Tibial nerve (tissue), 4 donors: ENCODE measurements at places on chromosomes 12 and 14. TPM values are rescaled to one million over a fixed set of nuclear protein-coding genes. Genes with fewer than 3 reads are reported as not detected.
A peak's percentile ranks its signal among the peaks of the same experiment; 100 is the strongest.

DNA sequence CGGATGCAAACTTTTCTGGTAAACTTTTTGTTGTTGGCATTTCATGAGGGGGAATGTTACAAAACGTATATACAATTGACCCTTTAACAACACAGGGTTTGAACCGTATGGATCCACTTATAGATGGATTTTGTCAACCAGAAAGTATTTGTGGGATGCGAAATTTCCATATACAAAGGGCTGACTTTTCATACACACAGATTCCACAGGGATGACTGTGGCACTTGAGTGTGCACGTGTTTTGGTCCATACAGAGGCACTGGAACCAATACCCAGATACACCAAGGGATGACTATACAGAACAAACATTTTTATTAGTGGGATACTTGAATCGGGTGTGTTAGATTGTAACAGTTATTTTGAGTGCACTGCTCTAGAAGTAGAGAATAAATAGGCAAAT lies 29.8 kb upstream of the CCT2 start:
- H3K4me3 ChIP-seq: no peak overlapping the region
- DNase-seq: no peak
- H3K4me1 ChIP-seq: no peaks in the 10 kb centered on the region
- no peaks in the 10 kb centered on the region for H3K36me3 ChIP-seq
- no peak overlapping the region for H3K27ac ChIP-seq

GRCh38 chr14:97432586-97432985 lies 635.4 kb downstream of the VRK1 start:
- no peaks in the 10 kb centered on the region for H3K36me3 ChIP-seq
- DNase-seq: no peak

The MYH6 gene
- total RNA-seq: 0.30 TPM

The FOXA1 gene
- total RNA-seq: not detected

The EPYC gene
- total RNA-seq: not detected

DNA sequence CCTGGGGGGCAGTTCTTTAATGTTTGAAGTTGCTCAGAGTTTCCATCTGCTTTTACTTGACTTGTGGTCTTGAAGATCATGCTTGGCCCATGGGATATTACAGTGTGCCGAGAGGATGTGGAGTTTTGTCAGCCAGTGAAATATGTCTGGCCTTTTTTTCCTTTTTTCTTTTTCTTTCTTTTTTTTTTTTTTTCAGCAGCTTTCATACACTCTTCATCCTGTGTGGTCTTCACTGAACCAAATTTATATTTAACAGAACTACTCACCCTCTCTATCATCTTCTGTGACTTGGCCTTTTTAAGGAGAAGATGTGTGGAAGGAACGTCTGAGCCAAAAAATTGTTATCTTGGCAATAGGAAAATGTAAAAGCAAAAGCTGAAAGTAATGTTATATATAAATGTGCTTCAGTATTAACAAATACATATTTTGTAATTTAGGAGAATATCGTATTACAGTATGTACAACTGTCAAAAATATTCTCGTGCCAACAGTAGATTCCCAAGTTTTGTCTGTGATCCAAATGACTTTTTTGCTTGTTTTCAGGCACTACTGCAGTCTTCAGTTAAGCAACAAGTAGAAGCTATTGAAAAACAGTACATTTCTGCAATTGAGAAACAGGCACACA lies 200.6 kb downstream of the CCDC91 start:
- no peaks in the 10 kb centered on the region for H3K27me3 ChIP-seq
- peaks cover 23% of the 10 kb centered on the region for H3K4me1 ChIP-seq
- no peak overlapping the region for H3K4me3 ChIP-seq
- peak; percentile 7 for DNase-seq

- no peak for DNase-seq
- H3K4me3 ChIP-seq: no peak overlapping the region
- H3K4me1 ChIP-seq: no peaks in the 10 kb centered on the region
- no peaks in the 10 kb centered on the region for H3K36me3 ChIP-seq
- H3K27me3 ChIP-seq: no peaks in the 10 kb centered on the region
- H3K27ac ChIP-seq: no peak overlapping the region
Observed at GRCh38 chr14:51533872-51534553, 117.7 kb upstream of the FRMD6 start.

GRCh38 chr12:7346551-7347225 lies 42.8 kb downstream of the ACSM4 start:
- DNase-seq: no peak
- H3K27me3 ChIP-seq: no peaks in the 10 kb centered on the region
- H3K36me3 ChIP-seq: no peaks in the 10 kb centered on the region
- H3K4me3 ChIP-seq: no peak overlapping the region

The KERA gene
- total RNA-seq: not detected

- no peaks in the 10 kb centered on the region for H3K27me3 ChIP-seq
- H3K4me3 ChIP-seq: no peak overlapping the region
- no peak for DNase-seq
- peaks cover 19% of the 10 kb centered on the region for H3K4me1 ChIP-seq
- no peaks in the 10 kb centered on the region for H3K36me3 ChIP-seq
Observed at GRCh38 chr12:62642486-62642885, 175.9 kb downstream of the MON2 start.

GRCh38 chr14:96122496-96122895 lies 82.1 kb upstream of the BDKRB2 start:
- H3K36me3 ChIP-seq: no peaks in the 10 kb centered on the region
- no peak overlapping the region for H3K27ac ChIP-seq
- H3K27me3 ChIP-seq: no peaks in the 10 kb centered on the region
- H3K4me3 ChIP-seq: no peak overlapping the region
- DNase-seq: no peak
- peaks cover 32% of the 10 kb centered on the region for H3K4me1 ChIP-seq

The KRT82 gene
- not detected for total RNA-seq

The TSHR gene
- total RNA-seq: 0.84 TPM

The KLRB1 gene
- total RNA-seq: 0.84 TPM

- DNase-seq: no peak
- H3K27me3 ChIP-seq: no peaks in the 10 kb centered on the region
- peaks cover 10% of the 10 kb centered on the region for H3K4me1 ChIP-seq
- H3K36me3 ChIP-seq: no peaks in the 10 kb centered on the region
Observed at GRCh38 chr14:94827711-94828447, 58.0 kb upstream of the GSC start.

The SPX gene
- total RNA-seq: 2.4 TPM

DNA sequence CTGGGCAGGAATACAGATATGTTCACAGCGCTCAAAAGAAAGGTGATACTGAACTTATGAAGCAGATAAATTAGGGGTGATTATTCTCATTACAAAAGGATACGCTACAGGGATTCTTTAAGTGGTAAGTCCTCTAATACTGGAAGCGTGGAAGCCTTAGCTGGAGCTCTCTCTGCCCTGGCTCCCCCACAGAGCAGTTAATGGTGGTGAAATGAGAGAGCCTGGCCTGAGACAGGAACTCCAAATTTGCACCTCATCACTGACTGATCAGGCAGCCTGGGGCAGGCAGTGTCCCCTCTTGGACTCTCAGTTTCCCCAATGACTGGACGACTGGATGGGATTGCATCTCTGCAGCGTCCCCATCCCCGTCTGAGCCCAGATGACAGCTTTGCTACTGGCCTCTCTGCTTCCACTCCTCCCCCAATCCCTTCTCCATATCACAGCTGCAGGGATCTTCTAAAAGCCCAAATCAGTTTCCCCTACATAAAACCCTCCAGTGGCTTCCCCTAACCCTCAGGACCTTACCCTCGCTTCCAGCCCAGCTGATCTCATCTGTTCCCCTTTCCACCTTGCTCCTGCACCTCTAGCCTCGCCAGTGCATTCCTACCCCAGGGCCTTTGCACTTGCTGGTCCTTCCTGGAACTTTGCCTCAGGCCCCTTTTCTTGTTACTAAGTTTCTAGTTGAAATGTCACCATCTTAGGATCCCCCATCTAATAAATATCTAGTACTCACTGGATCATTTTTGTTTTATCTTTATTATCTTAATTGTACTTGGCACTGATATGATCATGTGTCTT lies 171.7 kb upstream of the LHX5 start:
- H3K27ac ChIP-seq: no peak overlapping the region
- no peak overlapping the region for H3K4me3 ChIP-seq
- H3K27me3 ChIP-seq: peaks cover 34% of the 10 kb centered on the region
- no peak for DNase-seq
- H3K36me3 ChIP-seq: no peaks in the 10 kb centered on the region
- no peaks in the 10 kb centered on the region for H3K4me1 ChIP-seq

The CHGA gene
- not detected for total RNA-seq

DNA sequence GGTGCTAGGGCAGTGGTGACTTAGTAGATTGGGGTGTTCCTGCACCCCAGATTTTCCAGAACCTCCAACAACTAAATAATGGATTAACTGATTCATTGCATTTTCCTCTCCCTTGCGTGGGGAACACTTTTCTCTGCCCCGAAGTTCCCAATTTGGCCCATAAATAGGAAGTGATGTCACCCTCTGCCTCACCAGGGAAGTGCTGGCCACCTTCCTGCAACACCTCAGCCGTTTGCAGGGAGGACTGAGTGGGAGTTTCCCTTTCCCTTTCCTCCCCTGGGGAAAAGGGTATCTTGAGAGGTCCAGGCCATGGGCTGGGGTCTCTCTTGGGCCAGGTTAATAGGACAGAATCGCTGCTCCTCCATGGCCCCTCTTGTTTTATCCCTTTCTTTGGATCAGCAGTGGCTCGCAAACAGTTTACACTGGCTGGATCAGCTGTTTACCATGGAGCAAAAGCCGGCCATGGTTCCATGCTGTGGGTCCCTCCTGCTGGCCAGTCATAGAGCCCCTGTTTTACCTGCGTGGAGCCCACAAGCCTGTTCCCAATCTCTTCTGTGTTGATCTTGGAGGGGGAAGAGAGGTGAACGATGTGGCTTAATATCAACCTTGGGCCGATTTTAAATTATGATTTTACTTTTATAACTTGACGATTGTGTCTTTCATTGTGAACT lies 91.6 kb upstream of the VRK1 start:
- no peaks in the 10 kb centered on the region for H3K27me3 ChIP-seq
- H3K4me3 ChIP-seq: no peak overlapping the region
- no peak for DNase-seq
- H3K36me3 ChIP-seq: no peaks in the 10 kb centered on the region
- no peak overlapping the region for H3K27ac ChIP-seq

DNA sequence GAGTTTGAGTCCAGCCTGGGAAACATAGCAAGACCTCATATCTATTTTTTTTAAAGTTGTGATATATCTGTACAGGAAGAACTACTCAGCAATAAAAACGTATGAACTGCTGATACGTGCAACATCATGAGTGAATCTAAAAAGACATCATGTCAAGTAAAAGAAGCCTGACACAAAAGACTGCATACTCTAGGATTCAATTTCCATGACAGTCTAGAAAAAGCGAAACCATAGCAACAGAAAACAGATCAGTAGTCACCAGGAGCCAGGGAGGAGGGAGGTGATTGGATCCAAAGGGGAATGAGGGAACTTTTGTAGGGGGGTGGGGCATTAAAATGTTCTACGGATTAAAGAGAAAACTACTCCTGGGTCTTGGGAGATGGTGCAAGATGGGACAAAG lies 8.7 kb upstream of the RGS6 start:
- no peaks in the 10 kb centered on the region for H3K36me3 ChIP-seq
- no peak overlapping the region for H3K27ac ChIP-seq
- no peak overlapping the region for H3K4me3 ChIP-seq
- DNase-seq: no peak
- H3K4me1 ChIP-seq: no peaks in the 10 kb centered on the region

- H3K4me3 ChIP-seq: no peak overlapping the region
- no peaks in the 10 kb centered on the region for H3K27me3 ChIP-seq
- no peak overlapping the region for H3K27ac ChIP-seq
- no peaks in the 10 kb centered on the region for H3K36me3 ChIP-seq
- H3K4me1 ChIP-seq: no peaks in the 10 kb centered on the region
Observed at GRCh38 chr12:100115291-100115690, 27.4 kb downstream of the BLTP3B start.

GRCh38 chr14:100312877-100313400 lies 6.7 kb upstream of the SLC25A29 start:
- no peak overlapping the region for H3K4me3 ChIP-seq
- no peak overlapping the region for H3K27ac ChIP-seq
- H3K4me1 ChIP-seq: peaks cover 2% of the 10 kb centered on the region
- no peaks in the 10 kb centered on the region for H3K27me3 ChIP-seq

The PPP1R1A gene
- 77.6 TPM for total RNA-seq

- no peaks in the 10 kb centered on the region for H3K27me3 ChIP-seq
- H3K4me1 ChIP-seq: no peaks in the 10 kb centered on the region
- H3K27ac ChIP-seq: no peak overlapping the region
- no peak for DNase-seq
- no peak overlapping the region for H3K4me3 ChIP-seq
Observed at GRCh38 chr12:20262119-20262518, 106.2 kb upstream of the PDE3A start.

The CLEC4C gene
- not detected for total RNA-seq

- H3K36me3 ChIP-seq: no peaks in the 10 kb centered on the region
- no peaks in the 10 kb centered on the region for H3K27me3 ChIP-seq
- no peak for DNase-seq
- no peak overlapping the region for H3K27ac ChIP-seq
Observed at GRCh38 chr14:77324816-77325745, 4.2 kb downstream of the GSTZ1 start.

- DNase-seq: no peak
- no peaks in the 10 kb centered on the region for H3K4me1 ChIP-seq
- H3K27me3 ChIP-seq: peaks cover 6% of the 10 kb centered on the region
- H3K4me3 ChIP-seq: no peak overlapping the region
- H3K36me3 ChIP-seq: no peaks in the 10 kb centered on the region
Observed at GRCh38 chr12:63766498-63766897, 13.2 kb upstream of the RXYLT1 start.

- peak overlapping the region; percentile 93 for H3K27ac ChIP-seq
- no peaks in the 10 kb centered on the region for H3K4me1 ChIP-seq
- peak; percentile 43 for DNase-seq
- peak overlapping the region; percentile 96 for H3K4me3 ChIP-seq
- no peaks in the 10 kb centered on the region for H3K36me3 ChIP-seq
Observed at GRCh38 chr12:46373301-46374296, 1.0 kb upstream of the SLC38A2 start.

DNA sequence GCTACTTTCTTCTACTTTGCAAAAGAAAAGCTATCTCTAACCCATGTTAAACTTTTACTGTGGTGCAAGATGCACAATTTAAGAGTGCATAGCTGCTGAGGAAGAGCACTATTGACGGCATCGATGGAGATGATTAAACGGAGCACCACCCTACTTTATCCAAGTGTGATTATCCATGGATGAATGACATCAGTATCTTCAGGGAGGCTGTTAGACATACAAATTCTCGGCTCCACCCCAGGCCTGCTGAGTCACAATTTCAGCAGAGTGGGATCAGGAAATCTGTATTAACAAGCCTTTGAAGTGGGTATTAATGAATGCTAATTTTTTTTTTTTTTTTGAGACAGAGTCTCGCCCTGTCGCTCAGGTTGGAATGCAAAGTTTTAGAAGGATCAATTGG lies 16.2 kb downstream of the SLC2A14 start:
- no peak for DNase-seq
- no peak overlapping the region for H3K4me3 ChIP-seq
- no peak overlapping the region for H3K27ac ChIP-seq
- no peaks in the 10 kb centered on the region for H3K27me3 ChIP-seq
- H3K4me1 ChIP-seq: peaks cover 15% of the 10 kb centered on the region

The NAV3 gene
- 32.0 TPM for total RNA-seq

The FLVCR2 gene
- total RNA-seq: 65.9 TPM

DNA sequence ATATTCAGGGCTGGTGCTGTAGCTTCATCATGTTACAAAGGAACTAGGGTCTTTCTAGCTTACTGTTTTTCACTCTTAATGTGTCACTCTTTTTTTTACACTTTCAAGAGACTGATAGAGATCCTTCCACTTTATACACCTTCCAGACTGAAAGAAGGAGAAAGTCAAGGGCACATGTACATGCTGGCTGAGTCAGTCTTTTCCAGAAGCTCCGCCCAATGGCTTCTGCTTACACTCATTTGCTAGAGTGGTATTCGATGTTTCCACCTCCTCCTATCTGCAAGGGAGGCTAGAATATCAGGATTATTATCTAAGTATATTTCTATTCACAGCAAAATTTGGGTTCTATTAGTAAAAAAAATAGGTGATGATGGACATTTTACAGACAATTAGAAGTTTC lies 325.8 kb upstream of the OR4E1 start:
- H3K36me3 ChIP-seq: no peaks in the 10 kb centered on the region
- no peak overlapping the region for H3K4me3 ChIP-seq
- no peaks in the 10 kb centered on the region for H3K4me1 ChIP-seq
